ENCODE measurements at places on chromosomes 7 and 10. TPM values are rescaled to one million over a fixed set of nuclear protein-coding genes. Genes with fewer than 3 reads are reported as not detected.

DNA sequence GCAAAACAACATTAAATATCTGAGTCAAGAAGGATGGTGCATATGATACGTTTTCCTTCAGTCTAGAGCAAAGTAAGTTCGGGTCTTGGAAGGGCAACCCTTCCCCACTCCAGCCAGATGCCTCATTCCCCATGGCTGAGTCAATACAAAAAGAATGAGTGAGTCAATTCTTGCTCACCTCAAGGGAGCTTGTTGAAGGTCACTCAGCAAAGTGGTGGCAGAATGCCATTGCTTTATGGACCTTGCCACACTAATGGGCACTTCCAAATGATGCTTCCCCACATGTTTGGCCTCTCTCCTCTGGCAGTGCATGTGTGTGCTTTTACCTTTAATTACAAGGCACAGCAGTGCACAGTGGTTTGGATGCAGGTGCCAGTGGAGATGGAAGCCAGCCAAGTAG lies 296.5 kb downstream of the SORCS3 start:
- DNase-seq, result no peak

DNA sequence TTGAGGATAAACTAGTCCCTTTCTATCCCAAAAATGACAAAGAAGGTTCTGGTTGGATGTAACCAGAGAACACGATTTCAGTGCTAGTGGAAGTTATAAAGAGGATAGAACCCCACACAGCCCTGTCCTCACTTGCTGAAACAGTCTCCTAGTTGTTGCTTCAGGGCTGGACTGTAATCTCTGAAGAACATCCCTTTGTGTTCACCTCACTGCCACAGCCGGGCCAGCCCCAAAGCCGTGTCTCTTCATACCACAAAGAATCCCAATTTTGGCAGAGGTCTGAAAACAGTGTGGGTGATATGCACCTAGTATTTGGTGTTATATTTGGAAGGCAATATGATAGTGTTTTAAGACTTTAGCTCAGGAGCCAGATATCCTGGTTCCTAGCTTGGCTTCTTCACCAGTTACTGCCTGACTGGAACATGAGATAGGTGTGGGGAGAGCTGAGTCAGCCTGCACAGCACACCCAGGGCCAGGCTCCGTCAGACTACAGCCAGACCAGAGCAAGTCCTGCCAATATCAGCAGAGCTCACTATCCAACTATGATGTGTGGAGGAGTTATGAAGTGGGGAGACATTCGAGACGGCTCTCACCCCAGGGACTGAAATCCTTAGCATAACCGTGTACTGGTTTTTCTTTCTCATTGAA lies 21.2 kb downstream of the CYP3A4 start:
- no peak for DNase-seq

- no peak for DNase-seq
Measured at GRCh38 chr7:47812429-47813136, 135.7 kb downstream of the PKD1L1 start.

DNA sequence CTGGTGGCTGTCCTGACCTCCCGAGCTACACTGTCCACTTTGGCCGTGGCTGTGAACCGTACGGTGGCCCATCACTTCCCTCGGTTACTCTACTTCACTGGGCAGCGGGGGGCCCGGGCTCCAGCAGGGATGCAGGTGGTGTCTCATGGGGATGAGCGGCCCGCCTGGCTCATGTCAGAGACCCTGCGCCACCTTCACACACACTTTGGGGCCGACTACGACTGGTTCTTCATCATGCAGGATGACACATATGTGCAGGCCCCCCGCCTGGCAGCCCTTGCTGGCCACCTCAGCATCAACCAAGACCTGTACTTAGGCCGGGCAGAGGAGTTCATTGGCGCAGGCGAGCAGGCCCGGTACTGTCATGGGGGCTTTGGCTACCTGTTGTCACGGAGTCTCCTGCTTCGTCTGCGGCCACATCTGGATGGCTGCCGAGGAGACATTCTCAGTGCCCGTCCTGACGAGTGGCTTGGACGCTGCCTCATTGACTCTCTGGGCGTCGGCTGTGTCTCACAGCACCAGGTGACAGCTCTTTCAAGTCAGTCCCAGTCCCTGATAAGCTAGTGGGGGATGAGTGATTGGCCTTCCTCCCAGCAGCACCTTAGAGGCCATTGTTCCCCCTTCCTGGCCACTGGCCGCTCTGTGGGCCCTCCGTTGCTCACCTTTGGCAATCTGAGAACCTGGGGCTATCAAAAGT lies 3.0 kb downstream of the CHPF2 start:
- DNase-seq, result no peak

DNA sequence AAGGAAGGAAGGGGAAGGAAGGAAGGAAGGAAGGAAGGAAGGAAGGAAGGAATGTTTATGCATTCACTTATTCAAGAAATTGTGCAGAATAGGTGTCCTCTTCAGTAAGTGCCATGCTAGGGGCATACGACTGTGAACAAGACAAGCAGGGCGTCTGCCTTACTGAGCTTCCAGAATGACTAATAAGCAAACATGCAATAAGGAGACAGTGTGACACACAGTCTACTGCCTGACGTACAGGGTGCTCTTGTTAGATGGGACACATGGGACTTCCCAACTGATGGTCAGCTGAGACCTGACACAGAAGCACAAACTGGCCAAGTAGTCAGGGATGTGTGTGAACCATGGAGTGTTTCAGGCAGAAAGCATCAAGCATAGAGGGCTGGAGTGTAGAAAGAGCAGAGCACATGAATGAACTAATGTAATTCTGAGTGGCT lies 18.2 kb downstream of the DNAJC12 start:
- DNase-seq, result no peak

The PPA1 gene
- 424 TPM for total RNA-seq

- DNase-seq, result no peak
Measured at GRCh38 chr10:62590306-62590705, 214.2 kb upstream of the ADO start.

The HOXA3 gene
- not detected for total RNA-seq

GRCh38 chr10:124035306-124035927 lies 58.0 kb downstream of the CHST15 start:
- DNase-seq, result no peak

The TFPI2 gene
- not detected for total RNA-seq

The SERPINE1 gene
- 0.45 TPM for total RNA-seq

DNA sequence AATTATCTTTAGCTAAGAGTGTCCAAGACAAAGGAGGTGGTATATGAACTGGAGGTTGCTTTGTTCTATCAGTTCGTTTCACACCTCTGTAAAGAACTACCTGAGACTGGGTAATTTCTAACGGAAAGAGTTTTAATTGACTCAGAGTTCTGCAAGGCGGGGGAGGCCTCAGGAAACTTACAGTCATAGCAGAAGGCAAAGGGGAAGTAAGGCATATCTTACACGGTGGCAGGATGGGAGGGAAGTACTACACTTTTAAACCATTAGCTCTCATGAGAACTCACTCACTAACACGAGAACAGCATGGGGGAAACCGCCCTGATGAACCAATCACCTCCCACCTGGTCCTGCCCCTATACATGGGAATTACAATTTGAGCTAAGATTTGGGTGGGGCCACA lies 1202.3 kb upstream of the LRRTM3 start:
- no peak for DNase-seq

DNA sequence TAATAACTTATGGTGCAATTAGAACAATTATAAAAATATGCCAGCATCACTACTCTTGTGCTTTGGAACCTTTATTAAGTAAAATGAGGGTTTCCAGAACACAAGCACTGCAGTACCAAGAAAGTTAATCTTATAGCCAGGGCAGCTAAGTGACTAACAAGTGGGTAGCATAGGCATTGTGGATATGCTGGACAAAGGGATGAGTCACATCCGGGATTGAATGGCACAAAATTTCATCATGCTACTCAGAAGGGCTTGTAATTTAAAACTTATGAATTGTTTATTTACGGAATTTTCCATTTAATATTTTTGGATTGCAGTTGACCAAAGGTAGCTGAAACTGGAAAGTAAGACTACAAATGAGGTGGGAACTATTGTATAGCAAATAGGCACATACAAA lies 250.6 kb downstream of the C7orf25 start:
- DNase-seq, result no peak

GRCh38 chr10:70549962-70550458 lies 52.5 kb downstream of the PRF1 start:
- DNase-seq, result peak; percentile 92

DNA sequence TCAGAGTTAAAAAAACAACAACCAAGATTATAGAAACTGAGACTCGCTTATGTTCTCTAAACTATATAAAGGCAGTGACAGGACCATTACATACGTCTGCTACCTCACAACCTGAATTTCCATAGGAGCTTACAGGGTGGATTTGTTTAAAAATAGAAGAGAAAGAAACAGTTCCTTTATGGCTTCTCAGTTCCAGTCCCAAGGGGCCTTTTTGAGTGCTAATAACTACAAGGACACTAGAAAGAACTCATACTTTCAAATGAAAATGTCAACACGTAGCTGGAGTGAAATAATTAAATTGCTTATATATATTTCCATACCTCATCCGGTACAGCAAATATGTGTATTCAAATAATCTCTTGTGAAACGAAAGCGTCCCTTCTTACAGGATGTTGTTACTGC lies 19.7 kb downstream of the TSPAN12 start:
- DNase-seq, result no peak

- DNase-seq, result peak; percentile 91
Measured at GRCh38 chr7:157139111-157139809, 534 bp downstream of the UBE3C start.

The DNAH11 gene
- total RNA-seq, result 6.1 TPM

- DNase-seq, result peak; percentile 87
Measured at GRCh38 chr10:91798649-91799611, 704 bp downstream of the TNKS2 start.

GRCh38 chr10:103884681-103885139 lies 29.3 kb upstream of the SH3PXD2A start:
- DNase-seq, result peak; percentile 81

The PPP1R17 gene
- total RNA-seq, result not detected

DNA sequence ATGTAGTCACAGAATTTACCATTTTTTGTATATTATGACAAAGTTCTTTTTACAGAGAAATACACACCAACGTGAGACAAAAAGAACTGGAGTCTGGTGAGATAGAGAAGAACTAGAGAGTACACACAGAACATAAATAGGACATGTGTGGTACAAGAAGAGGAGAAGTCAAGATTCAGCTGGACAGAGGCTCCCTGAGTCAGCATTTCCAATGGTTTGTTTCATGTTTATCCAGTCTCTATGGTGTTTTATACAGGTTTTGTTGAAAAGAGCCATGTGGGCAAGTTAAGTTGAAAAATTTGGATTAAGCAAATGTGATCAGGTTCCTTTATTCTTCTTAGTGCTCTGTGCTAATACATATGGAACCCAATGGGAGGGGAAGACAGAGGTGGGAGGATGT lies 105.5 kb upstream of the AKR1E2 start:
- no peak for DNase-seq

The PNLIP gene
- total RNA-seq, result not detected

DNA sequence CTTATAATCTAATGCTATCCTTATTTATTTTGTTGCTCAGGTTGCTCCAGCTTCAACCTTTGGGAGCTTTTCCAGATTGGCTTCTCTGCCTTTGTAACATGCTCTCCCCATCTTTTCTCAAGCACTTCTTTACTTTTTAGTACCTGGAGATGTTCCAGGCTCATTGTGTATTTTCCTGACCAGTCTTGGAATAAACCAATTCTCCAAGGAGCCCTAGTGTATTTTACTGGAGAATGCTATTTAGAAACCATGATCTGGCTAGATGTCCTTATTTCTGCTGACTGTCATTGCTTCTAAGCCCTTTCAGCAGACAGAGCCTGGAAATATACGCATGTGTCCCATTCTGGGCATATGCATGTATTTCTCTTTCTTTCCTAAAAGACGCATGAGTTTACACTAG lies 95.7 kb downstream of the EMX2 start:
- no peak for DNase-seq

DNA sequence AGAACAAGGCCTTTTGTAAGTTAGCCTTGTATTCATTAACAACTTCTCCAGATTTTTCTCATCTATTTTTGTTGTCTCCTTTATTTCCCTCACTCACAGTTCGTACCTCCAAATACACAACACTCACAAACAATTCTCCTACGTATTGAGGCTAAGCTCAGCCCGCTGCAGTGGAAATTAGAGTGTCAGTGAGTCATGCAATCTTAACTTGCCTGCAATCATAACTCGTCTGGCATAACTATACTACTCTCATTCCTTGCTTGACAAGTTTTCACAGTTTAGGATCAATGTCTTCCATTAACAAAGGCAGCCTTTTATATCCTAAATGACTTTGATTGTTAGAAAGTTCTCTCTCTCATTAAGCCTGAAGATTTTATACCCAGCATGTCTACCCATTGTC lies 23.8 kb downstream of the TMEM196 start:
- DNase-seq, result no peak
